OCI-M1 (cell line): ENCODE measurements at places on chromosomes 13 and 19.

DNA sequence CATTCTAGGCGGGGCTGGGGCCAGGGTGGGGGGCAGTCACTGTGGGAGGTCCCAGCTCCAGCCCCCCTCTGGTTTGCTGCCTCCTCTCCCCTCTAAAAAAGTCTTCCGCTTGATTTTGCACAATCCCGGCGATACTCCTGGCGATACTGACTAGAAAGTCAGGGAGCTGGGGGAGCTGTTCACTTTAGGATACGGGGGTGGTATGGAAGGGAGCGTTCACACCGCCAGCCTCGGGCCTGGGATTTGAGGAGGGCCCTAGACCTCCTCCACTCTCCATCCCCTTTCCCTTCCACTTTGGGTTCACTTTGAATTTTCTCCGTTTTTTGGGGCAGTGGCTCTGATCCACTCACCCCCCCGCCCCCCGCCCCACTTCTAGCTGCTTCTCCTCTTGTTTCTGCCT lies 35.0 kb downstream of the KEAP1 start:
- DNase-seq, result no peak

- peak; percentile 84 for DNase-seq
These were observed 54.3 kb downstream of the SLAIN1 start for GRCh38 chr13:77751513-77752456.

DNA sequence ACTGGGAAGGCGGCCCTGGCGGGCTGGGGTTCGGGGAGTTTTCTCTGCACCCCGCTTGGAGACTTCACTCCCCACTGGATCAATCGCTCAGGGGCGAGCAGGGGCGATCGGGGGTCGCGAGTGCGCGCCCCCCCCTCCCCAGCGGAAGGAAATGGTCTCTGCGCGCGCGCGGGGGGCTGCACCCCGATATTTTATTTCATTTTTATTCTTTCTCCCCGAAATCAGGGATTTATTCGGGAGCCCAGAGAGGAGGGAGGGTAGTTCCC lies 421 bp downstream of the ARID3A start:
- no peak for DNase-seq

DNA sequence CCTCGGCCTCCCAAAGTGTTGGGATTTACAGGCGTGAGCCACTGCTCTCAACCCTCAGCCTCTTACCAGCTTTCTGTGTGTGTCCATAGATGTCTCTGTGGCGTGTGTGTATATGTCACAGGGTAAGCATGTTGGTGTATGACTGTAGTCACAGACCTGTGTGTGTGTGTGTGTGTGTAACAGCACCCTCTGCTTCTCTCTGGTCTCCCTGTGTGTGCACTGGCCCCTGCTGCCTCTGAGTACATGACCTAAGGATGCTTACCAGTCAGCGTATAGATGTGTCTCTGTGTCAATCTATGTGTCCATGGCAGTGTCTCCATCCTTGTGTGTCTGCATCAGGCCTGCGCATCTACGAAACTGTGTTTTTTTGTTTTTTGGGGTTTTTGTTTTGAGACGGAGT lies 5.6 kb downstream of the AXL start:
- no peak for DNase-seq

- no peak for DNase-seq
These were observed 17.7 kb downstream of the PLEKHF1 start for GRCh38 chr19:29683009-29683408.

GRCh38 chr19:10288662-10289166 lies 1.0 kb upstream of the ICAM5 start:
- DNase-seq, result peak; percentile 100

GRCh38 chr13:51243832-51244231 lies 21.6 kb downstream of the FAM124A start:
- DNase-seq, result no peak

- no peak for DNase-seq
These were observed 3.5 kb downstream of the FXYD3 start for GRCh38 chr19:35119091-35119490.

DNA sequence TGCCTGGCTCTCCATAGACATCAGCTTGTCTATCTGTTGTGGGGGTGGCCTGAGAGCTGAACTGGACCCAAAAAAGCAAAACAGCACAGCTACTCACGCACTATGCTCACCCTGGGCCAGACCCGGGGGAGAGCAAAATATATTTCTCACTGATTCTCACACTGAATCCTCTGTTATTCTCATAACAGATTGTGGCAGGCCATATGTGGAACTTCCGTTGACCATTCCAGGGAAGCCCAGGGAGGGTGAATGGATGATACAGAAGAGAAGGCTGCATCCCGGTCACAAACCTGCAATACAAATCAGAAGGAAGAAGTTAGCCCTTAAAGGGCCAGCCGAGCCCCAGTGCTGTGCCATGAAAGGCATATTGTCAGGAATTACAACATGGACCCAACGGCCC lies 362.5 kb downstream of the ZNF536 start:
- no peak for DNase-seq

- DNase-seq, result peak; percentile 35
These were observed 17.5 kb upstream of the FLT3 start for GRCh38 chr13:28117689-28118377.

DNA sequence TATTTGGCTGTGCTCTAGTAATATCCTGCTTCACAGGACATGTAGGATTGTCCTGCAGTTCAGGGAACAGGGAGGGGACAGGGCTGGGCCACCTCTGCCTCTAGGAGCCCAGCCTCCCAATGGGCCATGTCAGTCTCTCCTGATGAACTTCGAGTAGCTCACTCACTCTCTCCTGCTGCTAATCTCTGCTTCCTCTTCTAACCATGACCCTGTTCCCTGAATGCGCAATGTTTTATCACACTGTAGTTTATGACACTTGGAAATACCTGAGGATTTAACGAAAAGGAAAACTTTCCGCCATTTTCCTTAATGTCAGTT lies 9.2 kb downstream of the PARP4 start:
- DNase-seq, result peak; percentile 15

DNA sequence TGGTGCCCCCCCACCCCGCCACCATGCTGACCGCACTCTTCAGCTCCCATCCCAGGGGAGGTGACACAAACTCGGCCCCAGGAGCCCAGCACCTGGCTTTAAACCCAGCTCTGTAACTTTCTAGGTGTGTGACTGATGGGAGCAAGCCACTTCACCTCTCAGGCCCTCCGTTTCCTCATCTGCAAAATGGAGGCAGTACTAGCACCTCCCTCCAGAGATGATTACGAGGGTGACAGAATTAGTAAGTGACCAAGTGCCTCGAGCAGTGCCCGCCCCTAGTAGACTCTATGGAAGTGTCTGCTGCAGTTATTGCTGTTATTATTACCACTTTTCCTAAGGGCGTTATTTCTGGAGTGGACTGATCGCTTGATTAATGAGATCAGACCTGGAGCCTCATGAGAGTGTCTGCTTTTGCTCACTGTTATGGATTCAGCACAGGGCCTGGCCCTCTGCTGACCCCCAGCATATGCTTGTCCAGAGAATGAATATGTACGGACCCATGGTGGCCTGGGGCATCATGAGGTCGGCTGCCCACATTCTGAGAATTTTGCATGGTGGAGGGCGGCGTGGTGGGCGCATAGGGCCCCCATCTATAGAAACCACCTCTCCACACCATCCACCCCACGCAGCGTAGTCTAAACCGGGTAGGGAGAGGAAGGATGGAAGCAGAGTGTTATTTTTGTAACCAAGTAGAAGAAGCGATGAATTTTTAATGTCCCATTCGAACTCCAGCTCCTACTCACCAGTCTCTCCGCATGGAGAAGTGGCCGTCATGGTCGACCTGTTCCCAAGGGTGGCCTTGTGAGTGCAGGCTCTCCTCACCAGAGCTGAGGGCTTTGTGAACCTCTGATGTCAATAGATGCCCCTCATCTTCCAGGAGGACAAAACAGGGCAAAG lies 48.2 kb downstream of the CAPN12 start:
- DNase-seq, result no peak

GRCh38 chr19:35380450-35381124 lies 9.7 kb downstream of the GPR42 start:
- peak; percentile 84 for DNase-seq

DNA sequence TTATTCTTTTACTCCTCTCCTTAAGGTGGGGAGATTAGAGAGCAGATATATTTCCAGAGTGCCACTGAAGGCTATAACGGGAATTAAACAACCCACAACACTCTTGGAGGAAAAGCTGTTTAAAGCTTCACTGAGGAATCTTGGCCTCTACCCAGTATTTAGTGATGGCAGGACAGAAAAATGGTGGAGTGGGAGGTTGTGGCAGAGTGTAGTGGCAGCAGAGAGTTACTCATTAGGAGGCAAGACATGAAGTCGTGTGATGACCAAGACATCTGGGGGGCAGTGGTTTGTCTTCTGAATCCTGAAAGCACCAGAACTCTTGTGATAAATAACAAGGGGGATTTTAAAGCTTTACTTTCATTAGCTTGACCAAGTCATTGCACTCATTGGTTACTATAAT lies 563.5 kb upstream of the SLITRK5 start:
- no peak for DNase-seq

- peak; percentile 53 for DNase-seq
These were observed 30.7 kb downstream of the PDE4A start for GRCh38 chr19:10450853-10451609.

DNA sequence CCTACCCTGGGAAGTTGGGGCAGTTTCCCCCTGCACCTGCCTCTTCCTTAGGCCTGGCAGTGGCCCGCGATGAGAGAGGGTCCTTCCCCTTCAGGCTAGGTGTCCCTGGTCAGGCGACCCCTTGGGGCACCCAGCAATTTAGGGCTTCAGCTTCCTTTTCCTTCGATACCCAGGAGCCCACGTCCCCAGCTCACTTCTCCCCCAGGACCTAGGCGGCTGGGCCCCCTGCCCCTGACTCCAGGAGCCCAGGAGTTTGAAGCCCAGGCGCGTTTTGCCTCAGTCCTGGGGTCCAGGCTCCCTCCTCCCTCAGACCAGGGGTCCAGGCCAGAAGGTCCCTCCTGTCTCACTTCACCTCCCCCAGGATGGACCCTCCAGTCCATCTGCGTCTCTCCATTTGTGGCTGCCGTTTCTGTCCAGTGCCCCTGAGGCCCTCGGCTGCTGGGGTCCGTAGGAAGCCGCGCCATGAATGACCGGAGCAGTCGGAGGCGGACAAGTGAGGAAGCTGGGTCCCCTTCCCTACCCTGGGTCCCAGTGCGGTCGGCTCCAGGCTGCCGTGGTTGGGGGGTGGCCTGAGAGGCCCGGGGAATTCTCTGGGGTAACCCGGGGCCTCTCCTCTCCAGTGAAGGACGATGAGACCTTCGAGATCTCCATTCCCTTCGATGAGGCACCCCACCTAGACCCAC lies 714 bp downstream of the CCDC106 start:
- DNase-seq, result no peak

DNA sequence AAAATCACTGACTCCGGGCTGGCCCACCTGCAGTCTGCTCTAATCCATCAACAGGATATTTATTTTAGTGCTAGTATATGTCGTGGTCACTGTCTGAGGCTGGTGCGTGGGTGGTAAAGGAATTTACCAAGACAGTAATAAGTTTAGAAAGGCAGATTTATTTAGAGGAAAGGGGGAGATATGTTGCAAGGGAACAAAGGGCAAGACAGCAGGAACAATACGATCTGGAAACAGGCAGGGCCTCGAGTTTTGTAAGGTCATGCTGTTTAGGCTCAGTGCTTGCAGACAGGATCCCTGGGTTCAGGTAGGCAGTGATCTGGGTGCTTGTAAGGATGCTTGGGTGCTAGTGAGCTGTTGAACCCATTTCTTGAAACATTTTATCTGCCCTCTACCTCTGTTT lies 748.2 kb upstream of the SLITRK5 start:
- DNase-seq, result no peak

- DNase-seq, result no peak
These were observed 10.4 kb downstream of the PNPLA6 start for GRCh38 chr19:7545904-7546303.

- DNase-seq, result no peak
These were observed 91.8 kb downstream of the MIPEP start for GRCh38 chr13:23797276-23797903.

- no peak for DNase-seq
These were observed 5.2 kb downstream of the FAAP24 start for GRCh38 chr19:32977280-32977679.

DNA sequence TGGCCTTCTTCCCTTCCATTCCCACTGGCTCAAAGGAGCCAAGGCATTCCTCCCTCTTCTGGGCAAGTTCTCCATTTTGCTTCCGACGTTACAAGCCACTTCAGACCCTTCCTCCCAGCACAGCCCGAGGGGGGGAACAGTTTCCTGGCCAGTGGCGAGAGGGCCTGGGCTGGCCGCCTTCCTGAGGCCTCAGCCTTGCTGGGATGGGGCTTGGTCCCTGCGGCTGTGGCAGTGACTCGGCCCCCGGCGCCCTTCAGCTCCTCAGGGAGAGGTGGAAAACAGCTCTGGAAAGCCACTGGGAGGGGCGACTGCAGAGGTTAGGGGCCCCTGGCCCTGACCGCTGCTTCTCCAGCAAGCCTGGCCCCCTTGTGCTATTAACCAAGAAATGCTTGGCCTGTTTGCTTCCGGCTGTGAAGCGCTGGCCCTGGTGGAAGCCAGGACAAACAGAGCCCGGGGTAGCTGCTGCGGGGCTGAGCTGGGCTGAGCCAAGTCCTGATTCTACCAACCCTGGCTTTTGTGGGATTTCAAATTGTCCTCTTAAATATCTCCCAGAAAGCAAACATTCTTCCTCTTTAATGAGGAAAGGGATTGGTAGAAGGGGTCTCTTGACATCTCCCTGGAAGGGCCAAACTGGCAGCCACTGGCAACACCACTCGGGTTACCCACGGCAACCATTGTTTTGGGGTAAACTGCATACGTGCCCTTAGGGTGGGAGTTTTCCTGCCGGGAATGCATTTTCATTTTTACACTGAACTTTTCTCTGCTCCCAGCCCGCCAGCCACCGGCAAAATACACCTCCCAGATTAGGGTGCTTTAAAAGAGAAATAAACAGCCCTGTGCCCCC lies 38.7 kb downstream of the C13orf46 start:
- DNase-seq, result no peak

DNA sequence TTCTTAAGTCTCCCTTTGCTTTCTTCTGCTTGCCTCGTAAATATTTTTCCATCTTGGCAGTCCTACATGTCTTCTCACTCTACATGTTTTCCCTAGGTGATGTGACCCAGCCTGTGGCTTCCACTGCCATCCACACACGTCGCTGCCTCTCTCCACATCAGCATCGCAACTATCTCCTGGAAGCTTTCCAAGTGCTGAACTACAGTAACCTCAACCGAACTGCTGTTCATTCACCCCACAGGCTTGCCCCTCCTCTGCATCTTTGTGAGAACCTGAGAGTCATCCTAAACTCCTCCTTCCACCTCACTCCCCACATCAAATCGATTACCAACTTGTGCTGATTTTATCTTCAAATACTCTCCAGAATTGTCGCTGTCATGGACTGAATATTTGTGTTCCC lies 41.2 kb upstream of the USPL1 start:
- peak; percentile 20 for DNase-seq

- DNase-seq, result no peak
These were observed 91.7 kb downstream of the GADD45B start for GRCh38 chr19:2567580-2567979.

GRCh38 chr13:95164830-95165229 lies 136.4 kb downstream of the ABCC4 start:
- DNase-seq, result no peak

GRCh38 chr13:26411206-26411605 lies 146.3 kb upstream of the WASF3 start:
- DNase-seq, result peak; percentile 0
